ENCODE measurements at places on chromosomes 5 and 9.

DNA sequence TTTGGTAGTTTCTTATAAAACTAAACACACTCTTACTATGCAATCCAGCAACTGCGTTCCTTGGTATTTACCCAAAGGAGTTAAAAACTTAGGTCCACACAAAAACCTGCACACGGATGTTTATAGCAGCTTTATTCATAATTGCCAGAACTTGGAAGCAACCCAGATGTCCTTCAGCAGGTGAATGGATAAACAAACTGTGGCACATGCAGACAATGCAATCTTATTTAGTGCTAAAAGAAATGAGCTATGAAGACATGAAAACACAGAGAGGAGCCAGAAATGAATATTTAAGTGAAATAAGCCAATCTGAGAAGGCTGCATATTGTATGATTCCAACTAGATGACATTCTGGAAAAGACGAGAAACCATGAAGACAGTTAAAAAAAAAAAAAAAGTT, 10.7 kb downstream of the WNK2 start:
- no peak for DNase-seq
- no peak overlapping the region for H3K27ac ChIP-seq
- no peaks in the 10 kb centered on the region for H3K4me1 ChIP-seq
- H3K27me3 ChIP-seq = no peaks in the 10 kb centered on the region
- no peaks in the 10 kb centered on the region for H3K36me3 ChIP-seq

DNA sequence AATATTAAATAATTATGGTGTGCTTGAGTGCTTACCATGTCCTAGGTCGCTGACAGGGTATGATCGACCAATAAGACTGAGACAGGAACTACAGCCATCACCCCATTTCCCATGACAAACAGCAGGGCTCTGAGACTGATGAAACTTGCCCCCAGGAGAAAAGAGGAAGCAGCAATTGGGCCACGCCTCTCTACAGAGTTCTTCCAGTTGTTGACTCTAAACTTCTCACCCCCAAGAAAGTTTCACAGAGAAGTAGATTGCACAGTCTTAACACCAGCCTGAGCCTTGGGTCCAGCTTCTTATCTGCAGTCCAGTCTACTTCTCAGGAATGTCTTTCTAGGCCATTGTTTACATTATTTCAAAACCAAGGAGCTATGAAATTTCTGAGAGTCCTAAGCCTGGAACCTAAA, 182.2 kb upstream of the ANKRD55 start:
- peak; percentile 83 for DNase-seq
- peaks cover 2% of the 10 kb centered on the region for H3K4me1 ChIP-seq
- no peaks in the 10 kb centered on the region for H3K36me3 ChIP-seq
- no peak overlapping the region for H3K4me3 ChIP-seq
- H3K27ac ChIP-seq = no peak overlapping the region

GRCh38 chr5:168947212-168947868, 353.6 kb downstream of the SLIT3 start:
- DNase-seq = peak; percentile 43
- no peaks in the 10 kb centered on the region for H3K4me1 ChIP-seq
- no peak overlapping the region for H3K4me3 ChIP-seq
- H3K27me3 ChIP-seq = no peaks in the 10 kb centered on the region
- no peaks in the 10 kb centered on the region for H3K36me3 ChIP-seq

DNA sequence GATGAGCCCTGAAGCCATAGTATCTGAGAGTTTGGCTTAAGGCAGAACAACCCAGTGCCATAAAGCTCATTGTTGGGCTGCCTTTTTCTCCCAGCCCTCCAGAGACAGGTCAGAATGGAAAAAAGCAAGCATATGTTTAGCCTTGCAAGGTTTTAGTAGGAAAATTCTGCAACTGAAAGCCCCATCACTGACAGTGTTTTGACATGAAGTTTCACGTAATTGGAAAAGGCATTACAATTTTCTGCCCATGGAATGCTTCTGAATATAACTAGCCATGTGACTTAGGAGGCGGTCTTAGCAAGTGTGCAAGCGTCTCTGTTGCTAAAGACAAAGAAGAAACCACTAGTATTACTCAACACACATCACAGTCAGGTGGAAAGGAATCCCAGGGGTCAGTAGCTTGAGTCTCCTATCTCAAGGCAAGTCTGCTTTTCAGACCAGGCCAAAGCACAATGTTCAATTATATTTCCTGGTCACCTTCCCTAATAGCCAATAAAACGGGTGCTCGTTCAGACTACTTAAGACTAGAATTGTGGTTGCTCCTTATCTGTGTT, 117.6 kb downstream of the CARTPT start:
- no peaks in the 10 kb centered on the region for H3K4me1 ChIP-seq
- peak; percentile 62 for DNase-seq
- no peak overlapping the region for H3K27ac ChIP-seq
- peaks cover 8% of the 10 kb centered on the region for H3K27me3 ChIP-seq

GRCh38 chr5:147234825-147235635, at the start of gene STK32A:
STK32A (plus strand) TSS chr5:147235026; CDS start chr5:147239635, 4,609 bp downstream.
- H3K4me3 ChIP-seq = peak within 1 kb of the TSS; percentile 67
- peak; percentile 53 for DNase-seq
- no peaks in the 10 kb centered on the region for H3K4me1 ChIP-seq
- no peaks in the 10 kb centered on the region for H3K36me3 ChIP-seq
- no peak within 1 kb of the TSS for H3K27ac ChIP-seq
- H3K27me3 ChIP-seq = peaks cover 11% of the 10 kb centered on the region

GRCh38 chr5:142896325-142897007, 126.3 kb downstream of the ARHGAP26 start:
- peaks cover 4% of the 10 kb centered on the region for H3K4me1 ChIP-seq
- H3K27me3 ChIP-seq = no peaks in the 10 kb centered on the region
- no peak overlapping the region for H3K4me3 ChIP-seq
- no peak overlapping the region for H3K27ac ChIP-seq
- DNase-seq = peak; percentile 42

DNA sequence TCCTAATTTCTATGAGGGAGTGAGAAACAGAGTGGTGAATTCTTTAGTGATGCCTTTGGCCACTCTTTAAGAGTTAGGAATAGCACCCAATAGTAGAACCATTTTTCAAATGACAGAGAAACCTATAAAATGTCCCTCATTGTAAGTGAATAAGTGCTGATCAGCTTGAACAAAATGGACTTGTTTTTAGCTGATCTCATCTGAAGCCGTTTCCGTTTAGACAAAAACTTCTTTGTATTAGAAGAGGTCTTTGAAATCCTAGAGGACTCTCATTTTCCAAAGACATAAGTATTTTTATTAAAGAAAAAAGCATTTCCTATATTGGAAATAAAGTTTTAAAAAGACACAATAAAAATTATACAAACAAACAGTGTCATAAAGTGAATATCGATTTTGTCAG, 273.9 kb downstream of the ARHGEF28 start:
- H3K36me3 ChIP-seq = no peaks in the 10 kb centered on the region
- DNase-seq = no peak
- no peaks in the 10 kb centered on the region for H3K4me1 ChIP-seq
- no peaks in the 10 kb centered on the region for H3K27me3 ChIP-seq
- H3K4me3 ChIP-seq = no peak overlapping the region
- no peak overlapping the region for H3K27ac ChIP-seq

DNA sequence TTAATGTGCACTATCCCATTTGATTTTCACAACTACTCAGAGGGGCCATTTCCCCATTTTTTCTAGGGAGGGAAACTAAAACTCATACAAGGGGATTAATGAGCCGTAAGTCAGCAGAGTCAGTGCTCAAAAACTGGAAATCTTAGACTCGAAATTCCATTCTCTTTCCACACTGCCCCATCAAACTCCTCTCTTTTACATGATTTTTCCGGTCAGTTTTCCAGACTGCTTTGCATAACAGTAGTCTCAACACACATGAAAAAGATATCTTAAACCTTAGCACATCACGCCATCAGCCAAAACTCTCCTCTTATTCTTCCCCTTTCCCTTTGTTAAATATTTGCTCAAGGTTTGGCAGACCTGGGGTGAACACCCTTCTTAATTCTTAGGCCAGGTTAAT, 332.0 kb downstream of the RFX3 start:
- no peaks in the 10 kb centered on the region for H3K4me1 ChIP-seq
- peaks cover 3% of the 10 kb centered on the region for H3K27me3 ChIP-seq
- H3K36me3 ChIP-seq = no peaks in the 10 kb centered on the region
- H3K27ac ChIP-seq = no peak overlapping the region

- no peak overlapping the region for H3K27ac ChIP-seq
- peaks cover 3% of the 10 kb centered on the region for H3K4me1 ChIP-seq
- no peak overlapping the region for H3K4me3 ChIP-seq
- peaks cover 6% of the 10 kb centered on the region for H3K27me3 ChIP-seq
Observed at GRCh38 chr5:71836084-71836483, 117.0 kb downstream of the CARTPT start.

- H3K27ac ChIP-seq = no peak overlapping the region
- no peaks in the 10 kb centered on the region for H3K4me1 ChIP-seq
- DNase-seq = no peak
- no peaks in the 10 kb centered on the region for H3K27me3 ChIP-seq
- no peak overlapping the region for H3K4me3 ChIP-seq
Observed at GRCh38 chr5:83964271-83964670, 243.6 kb upstream of the HAPLN1 start.

Data from fibroblast of lung (primary cell).